ENCODE measurements at places on chromosomes 2 and 18. TPM values are rescaled to one million over a fixed set of nuclear protein-coding genes. Genes with fewer than 3 reads are reported as not detected.

GRCh38 chr2:199775267-199775666, 75.7 kb downstream of the FTCDNL1 start:
- no peak for DNase-seq

- peak; percentile 79 for DNase-seq
Observed at GRCh38 chr18:13800505-13801259, 23.3 kb upstream of the MC5R start.

- DNase-seq: no peak
Observed at GRCh38 chr18:250685-251084, 17.2 kb downstream of the THOC1 start.

- no peak for DNase-seq
Observed at GRCh38 chr2:34447097-34447496, 848.0 kb upstream of the FAM98A start.

- DNase-seq: no peak
Observed at GRCh38 chr2:4900242-4900641, 791.9 kb upstream of the SOX11 start.

DNA sequence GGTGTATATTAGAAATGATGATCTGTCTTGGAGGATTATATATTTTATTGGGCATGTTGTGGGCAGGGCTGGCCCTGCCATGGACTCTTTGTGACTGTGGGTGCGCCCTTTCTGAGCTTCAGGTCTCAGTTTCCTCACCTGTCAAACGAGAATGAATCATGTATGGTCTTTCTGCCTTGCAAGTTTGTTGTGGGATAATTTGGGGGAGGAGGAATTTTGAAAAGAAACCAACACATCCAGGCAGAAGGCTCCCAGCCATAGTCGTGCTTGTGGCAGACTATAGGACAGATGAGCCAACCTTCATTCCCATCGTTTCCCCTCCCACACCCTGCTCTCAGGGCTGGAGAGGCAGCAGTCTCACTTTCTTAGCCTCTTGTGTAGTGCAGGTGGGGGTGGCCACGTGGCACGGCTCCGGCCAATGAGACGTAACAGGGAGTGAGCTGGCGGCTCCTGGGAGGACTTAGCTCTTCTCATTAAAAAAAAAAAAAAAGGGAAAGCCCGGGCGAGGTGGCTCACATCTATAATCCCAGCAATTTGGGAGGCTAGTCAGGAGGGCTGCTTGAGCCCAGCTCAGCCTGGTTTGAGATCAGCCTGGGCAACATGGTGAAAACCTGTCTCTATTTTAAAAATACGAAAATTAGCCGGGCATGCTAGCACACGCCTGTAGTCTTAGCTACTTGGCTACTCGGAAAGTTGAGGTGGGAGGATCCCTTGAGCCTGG, 63.1 kb downstream of the RHOB start:
- no peak for DNase-seq

DNA sequence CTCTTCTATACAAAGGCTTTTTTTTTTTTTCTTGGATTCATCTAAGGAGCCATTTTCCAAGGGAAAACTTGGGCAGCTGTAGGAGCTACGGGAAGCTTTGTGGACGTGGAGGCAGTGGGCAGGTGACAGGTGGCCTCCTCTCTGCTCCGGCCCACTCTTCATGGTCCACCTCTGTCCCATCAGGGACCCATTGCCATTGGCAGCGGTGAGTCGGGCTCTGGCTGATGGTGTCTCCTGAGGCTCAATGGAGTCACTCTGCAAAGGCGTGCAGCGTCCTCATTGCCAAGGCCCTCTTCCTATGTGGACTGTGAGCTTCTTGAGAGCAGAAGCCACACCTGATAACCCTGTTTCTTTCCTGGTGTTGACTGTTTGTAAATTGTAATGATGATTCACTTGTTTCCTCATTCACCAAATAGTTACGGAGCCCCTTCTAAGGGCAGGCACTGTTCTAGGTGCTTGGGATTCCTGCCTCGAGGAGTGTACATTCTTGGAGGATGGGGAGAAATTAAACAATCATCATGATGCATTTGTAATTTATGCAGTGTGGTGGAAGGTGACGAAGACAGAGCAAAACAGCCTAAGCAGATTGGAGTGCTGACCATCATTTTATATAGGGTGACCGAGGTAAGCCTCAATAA, 240.3 kb upstream of the HS6ST1 start:
- no peak for DNase-seq

- DNase-seq: no peak
Observed at GRCh38 chr18:51660188-51660715, 462.8 kb upstream of the MEX3C start.

GRCh38 chr2:8593243-8593642, 88.6 kb upstream of the ID2 start:
- DNase-seq: no peak

DNA sequence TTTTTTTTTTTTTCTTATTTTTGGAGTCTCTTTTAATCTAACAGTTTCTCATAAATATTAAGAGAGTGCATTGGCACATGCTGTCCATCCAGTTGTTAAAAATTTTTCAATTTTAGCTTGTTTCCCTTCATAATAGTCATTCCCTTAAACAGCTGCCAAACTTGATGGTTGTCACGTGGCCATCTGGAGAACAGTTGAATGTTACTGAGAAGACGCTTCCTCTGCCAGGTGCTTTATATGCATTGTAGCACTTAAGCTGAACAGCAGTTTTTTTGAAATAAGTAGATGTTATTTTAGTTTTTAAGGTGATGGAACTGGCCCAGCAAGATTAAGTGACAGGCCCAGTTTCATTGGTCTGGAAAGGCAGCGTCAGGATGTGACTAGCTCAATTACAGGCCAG, 3.3 kb downstream of the SMARCAL1 start:
- DNase-seq: no peak

DNA sequence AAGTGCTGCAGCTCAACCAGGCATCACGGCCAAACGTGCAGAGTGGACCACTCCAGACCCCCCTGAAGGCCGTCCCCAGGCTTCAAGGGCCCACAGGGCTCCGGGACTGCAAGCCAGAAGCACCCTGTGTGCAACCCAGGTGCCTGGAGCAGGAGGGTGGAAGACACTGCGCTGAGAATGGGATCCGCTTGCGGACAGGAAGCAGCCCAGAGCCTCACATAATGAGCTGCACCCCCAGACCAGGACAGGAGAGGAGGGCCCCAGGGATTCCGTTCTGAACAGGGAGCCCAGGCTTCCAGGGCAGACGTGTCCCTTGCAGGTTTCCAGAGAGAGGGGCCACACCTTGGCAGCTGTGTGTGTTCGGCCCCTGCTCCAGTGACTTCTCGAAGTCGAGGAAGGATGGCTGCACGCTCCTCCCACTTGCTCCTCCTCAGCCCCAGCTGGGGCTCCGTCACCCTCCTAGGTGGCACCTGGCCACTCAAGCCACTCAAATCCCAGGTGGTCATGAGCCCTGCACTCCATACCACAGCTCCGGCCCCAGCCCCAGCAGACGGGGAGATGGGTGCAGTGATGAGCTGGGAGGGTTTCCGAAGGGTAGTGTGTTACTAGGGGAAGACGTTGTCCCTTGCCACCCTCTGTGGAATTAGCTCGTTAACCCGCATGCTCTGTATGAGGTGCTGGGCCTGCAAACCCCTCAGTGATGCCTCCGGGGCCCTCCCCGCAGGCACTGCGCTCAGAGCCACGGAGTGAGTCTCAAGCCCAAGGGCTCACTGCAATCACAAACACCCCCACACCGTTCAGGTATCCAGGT, 79.2 kb downstream of the NDUFA10 start:
- DNase-seq: peak; percentile 51

The KCNG3 gene
- total RNA-seq: 0.78 TPM

DNA sequence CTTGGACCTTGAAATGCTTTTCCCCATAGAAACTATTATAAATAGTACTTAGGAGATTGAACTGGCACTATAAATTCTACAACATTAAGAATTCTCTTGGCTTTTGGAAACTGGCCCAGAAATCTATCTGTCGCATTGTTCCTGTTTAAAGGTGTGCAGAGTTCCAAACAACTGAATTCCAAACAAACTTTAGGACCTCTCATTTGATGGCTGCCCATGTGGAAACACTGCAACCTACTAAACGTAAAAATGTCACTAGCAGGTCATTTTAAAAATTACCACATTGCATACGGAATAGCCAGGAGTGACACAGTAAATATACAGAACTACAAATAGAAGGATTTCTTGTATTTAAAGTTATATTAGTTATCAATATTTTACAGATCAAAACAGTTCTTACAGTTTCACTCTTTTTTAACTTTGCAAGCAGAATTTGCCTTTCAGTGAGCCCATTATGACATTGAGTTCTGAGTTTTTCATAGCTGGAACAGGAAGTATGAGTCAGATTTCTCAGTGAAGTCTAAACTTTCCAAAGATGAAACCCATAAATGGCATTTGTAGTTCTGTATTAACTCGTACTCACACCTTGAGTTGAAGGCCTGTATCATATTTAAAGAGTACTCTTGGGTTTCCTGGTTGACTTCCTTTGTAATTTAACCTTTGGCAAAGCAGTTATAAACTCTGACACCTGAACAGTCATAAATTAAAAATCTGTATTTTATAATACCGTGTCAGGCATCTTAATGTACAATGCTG, 142.3 kb upstream of the BOD1L2 start:
- no peak for DNase-seq

- no peak for DNase-seq
Observed at GRCh38 chr18:34467058-34467457, 242.3 kb upstream of the NOL4 start.

The TSPYL6 gene
- total RNA-seq: not detected

DNA sequence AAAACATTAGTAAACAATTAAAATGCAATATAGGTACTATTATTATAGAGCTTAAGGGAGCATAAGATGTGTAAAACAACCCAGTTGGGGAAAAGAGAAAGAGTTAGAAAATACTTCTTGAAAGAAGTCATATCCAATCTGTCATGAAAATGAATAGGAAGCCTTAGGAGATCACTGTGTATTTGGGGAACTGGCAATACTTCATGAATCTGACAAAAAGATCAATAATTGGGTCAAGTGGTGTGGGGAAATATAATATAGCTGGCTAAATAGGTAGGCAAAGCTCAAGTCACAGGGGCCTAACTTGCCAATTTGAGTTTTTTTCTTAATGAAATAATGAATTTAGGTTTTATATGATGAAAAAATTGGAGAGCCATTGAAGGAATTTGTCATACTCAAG, 14.4 kb downstream of the DNAJC10 start:
- DNase-seq: no peak

GRCh38 chr2:11155381-11156035, at the start of gene SLC66A3:
TSS of gene SLC66A3 (plus strand) at chr2:11155467. CDS start at chr2:11155547, 80 bp downstream.
- DNase-seq: no peak

GRCh38 chr2:109350526-109350925, 221.5 kb downstream of the SH3RF3 start:
- peak; percentile 5 for DNase-seq

The CRYGC gene
- not detected for total RNA-seq

GRCh38 chr2:29923110-29923721, 1.8 kb upstream of the ALK start:
- peak; percentile 55 for DNase-seq

DNA sequence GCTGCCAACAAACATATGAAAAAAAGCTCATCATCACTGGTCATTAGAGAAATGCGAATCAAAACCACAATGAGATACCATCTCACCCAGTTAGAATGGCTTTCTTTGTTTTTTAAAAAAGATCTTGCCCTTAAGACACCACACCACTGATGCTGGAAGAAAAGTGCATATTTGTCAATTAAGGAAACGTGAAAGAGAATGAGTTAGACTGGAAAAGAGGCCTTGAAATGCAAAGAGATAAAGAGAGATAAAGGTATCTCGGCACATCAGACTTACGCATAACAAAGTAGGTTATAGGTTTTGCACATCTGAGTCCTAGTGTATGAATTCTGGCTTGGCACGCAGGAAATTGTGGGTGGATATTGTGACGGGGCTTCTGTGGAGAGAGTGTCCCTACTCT, 149.5 kb downstream of the MTX2 start:
- DNase-seq: no peak

- DNase-seq: no peak
Observed at GRCh38 chr2:39640107-39640506, 25.6 kb upstream of the TMEM178A start.

DNA sequence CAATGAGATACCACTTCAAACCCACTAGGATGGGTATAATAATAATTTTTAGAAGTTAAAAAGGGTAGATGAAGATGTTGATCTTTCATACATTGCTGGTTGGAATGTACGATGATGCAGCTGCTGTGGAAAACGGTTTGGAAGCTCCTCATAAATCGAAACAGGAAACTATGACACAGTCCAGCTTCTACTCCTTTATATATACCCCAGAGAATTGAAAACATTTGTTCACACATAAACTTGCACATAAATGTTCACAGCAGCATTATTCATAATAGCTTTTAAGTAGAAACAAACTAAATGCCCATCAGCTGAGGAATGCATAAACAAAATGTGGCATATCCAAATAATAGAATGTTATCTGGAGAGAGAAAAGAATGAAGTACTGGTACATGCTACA, 95.0 kb downstream of the STRADB start:
- DNase-seq: no peak

DNA sequence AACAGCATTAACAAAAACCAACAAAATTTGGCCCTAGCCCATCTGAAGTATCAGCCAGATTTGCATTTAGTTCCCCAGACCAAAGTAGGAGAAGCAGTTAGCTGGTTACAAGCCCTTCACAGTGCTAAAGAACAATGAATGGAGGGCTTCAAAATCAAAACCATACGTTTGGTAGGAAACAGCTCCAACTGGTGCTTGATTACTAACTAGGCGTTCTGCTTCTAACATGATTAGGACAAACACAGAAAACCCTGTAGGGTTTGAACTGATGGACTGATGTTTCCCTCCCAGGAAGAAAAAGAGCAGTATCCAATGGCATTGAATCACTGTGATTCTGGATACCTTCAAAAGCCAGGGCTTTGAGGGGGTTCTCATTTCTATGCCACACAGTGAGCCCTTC, 20.5 kb upstream of the STAT4 start:
- no peak for DNase-seq

DNA sequence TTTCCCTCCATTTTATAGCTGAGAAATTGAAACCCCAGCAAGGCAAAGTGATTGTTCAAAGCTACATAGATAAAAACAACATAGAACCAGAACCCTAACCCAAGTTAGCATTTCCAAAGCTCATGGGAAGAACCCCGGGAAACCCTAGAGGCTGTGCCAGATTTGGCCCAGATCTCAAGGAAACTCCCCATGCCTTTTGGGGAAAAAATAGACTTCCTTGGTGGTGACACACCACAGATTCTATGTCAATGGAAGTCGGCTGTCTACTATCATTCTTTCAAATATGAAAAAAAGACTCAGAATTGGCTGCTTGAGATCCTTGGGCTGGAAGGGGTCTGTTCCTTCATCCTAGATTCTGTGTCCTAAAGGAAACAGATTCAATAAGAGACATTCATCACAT, 8.4 kb downstream of the COL6A3 start:
- DNase-seq: no peak

DNA sequence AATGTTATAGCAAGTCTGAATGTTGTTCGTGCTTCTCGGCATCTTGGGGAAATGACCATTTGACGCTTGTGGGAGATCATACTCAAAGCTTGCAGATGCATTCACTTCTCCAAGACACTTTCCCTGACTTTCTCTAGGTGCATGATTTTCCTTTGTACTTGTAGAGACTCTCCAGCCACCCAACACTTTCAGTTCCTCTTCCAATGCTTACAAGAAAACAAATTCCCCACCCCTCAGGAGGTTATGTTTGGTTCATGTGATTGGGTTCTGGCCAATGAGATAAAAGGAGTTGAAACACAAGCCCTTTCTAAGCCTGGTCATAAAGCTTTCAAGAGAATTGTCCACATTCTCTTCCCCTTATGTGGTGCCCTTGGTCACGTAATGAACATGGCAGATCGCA, 156.3 kb downstream of the EPHA4 start:
- no peak for DNase-seq

- no peak for DNase-seq
Observed at GRCh38 chr18:6961331-6961730, 156.3 kb downstream of the LAMA1 start.

Measured in pancreas (tissue), 10 donors.